ENCODE measurements at places on chromosomes 16 and 17.

- no peak for DNase-seq
Observed at GRCh38 chr17:21146362-21147015, 19.7 kb downstream of the DHRS7B start.

- DNase-seq, result no peak
Observed at GRCh38 chr16:89918453-89919347, at the start of gene MC1R. MC1R (plus strand) TSS chr16:89918862; CDS start chr16:89919259, 397 bp downstream.

GRCh38 chr16:85138825-85139627 is 26.8 kb upstream of the CIBAR2 start:
- no peak for DNase-seq

GRCh38 chr16:20675488-20676267 is 21.8 kb downstream of the ACSM1 start:
- no peak for DNase-seq

- DNase-seq, result no peak
Observed at GRCh38 chr17:47654991-47655390, 5.3 kb downstream of the KPNB1 start.

GRCh38 chr16:70416748-70417616 is 21.9 kb downstream of the ST3GAL2 start:
- DNase-seq, result no peak

- DNase-seq, result no peak
Observed at GRCh38 chr16:31225193-31225592, 8.3 kb upstream of the PYDC1 start.

- DNase-seq, result no peak
Observed at GRCh38 chr16:7177875-7178274, 154.8 kb upstream of the RBFOX1 start.

DNA sequence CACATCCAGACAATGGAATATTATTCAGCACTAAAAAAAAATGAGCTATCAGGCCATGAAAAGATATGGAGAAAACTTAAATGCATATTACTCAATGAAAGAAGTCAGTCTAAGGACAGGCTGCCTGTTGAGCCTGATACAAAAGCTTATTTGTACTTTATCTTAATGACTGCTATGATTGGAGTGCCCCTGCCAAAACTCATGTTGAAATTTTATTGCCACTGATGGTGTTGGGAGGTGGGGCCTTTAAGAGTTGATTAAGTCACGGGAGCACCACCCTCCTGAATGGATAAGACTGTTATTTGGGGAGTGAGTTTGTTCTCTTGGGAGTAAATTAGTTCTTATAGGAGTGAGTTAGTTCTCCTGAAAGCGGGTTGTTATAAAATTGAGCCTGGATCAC is 9.9 kb downstream of the C17orf67 start:
- no peak for DNase-seq
